Activated CD4-positive, alpha-beta memory T cell treated with anti-CD3 and anti-CD28 coated beads, Interleukin-2, amount 10 ng/mL, durations not matched to agents 7 days and 5 days (primary cell): ENCODE measurements at places on chromosomes 11 and 22. TPM values are rescaled to one million over a fixed set of nuclear protein-coding genes. Genes with fewer than 3 reads are reported as not detected.

The MIOX gene
- total RNA-seq, result 0.48 TPM

The OR5A1 gene
- not detected for total RNA-seq

The OR52I1 gene
- total RNA-seq, result not detected

The FJX1 gene
- total RNA-seq, result not detected

The MS4A15 gene
- total RNA-seq, result not detected

The TSPAN32 gene
- 50.1 TPM for total RNA-seq
